ENCODE measurements at places on chromosomes 12 and 14.

DNA sequence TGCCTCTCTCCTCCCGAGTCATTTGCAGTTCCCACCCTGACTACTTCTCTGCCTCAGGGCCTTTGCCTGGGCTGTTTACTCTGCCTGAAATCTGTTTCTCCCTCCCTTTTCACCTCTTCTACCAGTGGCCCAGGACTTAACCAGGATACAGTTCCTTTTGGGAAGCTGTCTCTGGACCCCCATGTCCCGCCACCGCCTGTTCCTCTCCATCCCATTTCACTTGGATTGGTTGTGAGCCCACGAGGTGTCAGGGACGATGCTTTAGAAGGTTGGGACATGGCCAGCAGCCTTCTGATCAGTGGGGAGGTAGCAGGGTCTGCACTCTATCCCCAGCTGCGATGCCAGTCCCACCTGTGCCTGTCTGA lies 51.8 kb downstream of the FAM222A start:
- no peak for DNase-seq

DNA sequence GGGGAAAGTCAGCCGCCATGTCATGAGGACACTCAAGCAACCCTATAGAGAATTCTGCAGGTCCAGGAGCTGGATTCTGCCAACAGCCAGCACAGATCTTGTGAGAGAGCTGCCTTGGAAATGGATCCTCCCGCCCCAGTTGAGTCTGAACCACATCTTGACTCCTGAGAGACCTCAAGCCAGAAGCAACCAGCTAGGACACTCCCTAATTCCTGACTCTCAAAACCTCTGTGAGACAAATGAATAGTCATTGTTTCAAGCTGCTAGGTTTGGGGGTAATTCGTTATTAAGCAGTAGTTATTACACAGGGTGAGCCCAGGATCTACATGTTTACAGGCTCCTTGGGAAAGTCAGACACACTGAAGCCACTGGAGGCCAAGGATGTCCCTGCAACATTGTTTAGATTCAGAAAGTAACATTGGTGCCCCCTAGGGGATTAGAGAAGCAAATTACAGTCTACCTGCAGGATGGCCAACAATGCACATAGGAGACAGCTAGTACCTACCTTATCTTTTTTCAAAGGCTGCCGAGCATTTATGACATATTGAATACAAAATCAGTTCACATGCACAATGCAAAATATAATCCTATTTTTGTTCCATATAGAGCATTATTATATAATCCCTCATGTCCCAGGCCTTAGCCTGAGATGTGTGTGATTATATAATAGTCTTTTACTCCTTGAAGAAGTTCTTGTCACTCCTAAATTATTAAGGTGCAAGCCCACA lies 57.9 kb upstream of the FICD start:
- DNase-seq = no peak

DNA sequence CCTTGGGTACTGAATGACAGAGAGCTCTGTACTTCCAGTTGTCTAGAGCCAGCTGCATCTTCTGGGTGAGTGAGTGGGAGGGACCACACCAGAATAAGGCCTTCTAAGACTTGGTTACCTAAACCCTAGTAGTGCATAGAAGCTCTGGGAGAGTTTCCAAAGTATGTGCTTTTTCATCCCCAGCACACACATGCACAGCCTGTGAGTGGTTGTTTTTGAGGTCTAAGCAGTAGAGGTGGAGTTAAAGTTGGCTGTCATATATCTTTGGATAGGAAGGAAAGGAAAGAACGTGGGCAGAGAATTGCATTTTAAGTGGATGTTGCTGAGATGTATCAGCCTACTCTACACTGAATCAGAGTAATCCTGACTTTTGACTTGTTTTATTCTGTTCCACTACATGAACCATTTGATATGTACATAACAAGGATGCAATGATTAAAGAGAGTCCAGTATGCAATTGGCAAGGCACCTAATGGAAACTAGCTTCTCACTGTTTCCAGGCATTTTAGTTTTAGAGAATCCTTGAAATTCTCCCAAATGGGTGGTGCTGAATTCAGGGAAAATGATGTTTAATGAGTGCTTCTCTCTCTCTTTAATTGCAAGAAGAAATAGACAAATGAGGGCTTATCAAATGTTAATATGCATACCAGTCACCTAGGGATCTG lies 51.8 kb upstream of the PRICKLE1 start:
- no peak for DNase-seq

- DNase-seq = no peak
Measured at GRCh38 chr12:56991319-56992246, 14.8 kb downstream of the ZBTB39 start.

- DNase-seq = no peak
Measured at GRCh38 chr12:75172611-75173010, 37.0 kb downstream of the KCNC2 start.

GRCh38 chr12:7642287-7642686 lies 23.4 kb downstream of the APOBEC1 start:
- DNase-seq = no peak

- DNase-seq = no peak
Measured at GRCh38 chr14:20177433-20177974, 13.2 kb upstream of the OR11G2 start.
